ENCODE measurements at places on chromosomes 13 and 19.

DNA sequence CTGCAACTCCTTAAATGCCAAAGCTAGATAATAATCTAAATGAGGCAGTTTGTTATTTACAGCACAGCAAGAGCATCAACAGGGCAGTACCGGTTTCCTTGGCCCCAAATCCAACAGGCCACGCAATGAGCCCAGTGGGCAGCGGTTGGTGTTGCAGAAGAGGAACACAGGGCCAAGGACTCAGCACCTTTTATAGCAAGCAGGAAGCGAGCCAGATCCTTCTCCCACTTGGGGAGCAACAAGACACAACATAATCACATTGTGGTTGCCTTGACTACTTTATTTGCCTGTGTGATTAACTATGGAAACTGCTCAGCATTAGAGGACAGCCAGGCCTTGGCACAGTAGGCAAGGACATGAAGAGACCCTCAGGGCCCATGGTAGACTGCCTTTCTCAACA lies 67.1 kb upstream of the HTR2A start:
- DNase-seq: no peak

DNA sequence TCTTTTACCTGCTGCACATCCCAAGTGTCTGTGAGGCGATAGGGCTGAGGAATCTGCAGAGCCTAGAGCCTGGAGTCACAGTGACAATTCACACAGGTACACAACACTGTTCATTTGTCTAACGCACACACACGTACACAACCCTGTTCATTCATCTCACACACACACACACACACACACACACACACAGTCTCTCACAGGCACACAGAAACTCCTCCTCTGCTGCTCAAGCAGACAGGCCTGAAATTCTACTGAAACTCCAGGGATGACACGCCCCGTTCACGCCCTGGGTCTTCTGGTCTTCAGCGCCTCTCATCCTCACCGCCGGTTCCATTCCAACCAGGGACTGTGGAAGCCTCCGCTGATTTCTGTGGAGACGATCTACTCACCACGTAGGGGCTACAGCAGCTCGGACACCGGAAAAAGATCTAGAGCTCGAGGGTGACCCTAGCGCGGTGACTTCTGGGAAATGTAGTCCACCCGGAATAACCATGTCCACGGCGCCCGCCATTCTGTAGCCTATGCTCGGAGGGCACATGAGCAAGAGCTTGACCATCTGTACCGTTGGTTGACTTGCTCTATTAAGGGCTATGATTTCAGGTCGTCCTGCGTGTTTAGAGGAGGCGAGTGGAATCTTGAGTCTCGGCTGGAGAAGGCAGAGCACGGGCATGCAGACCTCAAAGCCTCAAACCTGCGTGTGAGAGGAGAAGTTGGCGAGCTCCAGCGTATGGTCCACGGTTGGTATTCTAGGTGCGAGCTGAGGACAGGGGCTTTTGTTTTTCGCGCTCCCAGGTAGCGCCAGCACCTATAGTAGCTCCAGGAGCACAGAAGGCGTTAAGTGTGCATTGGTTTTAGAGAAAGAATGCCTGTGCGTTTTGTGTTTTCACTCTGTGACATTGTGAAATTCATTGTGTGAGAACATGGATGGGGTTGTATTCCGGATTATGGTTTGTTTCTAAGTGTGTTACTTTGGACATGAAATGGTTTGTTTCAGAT lies 33.4 kb downstream of the ZNF45 start:
- peak; percentile 87 for DNase-seq

GRCh38 chr13:48994706-48995105 lies 19.0 kb downstream of the FNDC3A start:
- no peak for DNase-seq

- DNase-seq: no peak
Measured at GRCh38 chr13:60001889-60002288, 161.8 kb downstream of the DIAPH3 start.

- no peak for DNase-seq
Measured at GRCh38 chr13:98988780-98989179, 10.9 kb upstream of the DOCK9 start.

DNA sequence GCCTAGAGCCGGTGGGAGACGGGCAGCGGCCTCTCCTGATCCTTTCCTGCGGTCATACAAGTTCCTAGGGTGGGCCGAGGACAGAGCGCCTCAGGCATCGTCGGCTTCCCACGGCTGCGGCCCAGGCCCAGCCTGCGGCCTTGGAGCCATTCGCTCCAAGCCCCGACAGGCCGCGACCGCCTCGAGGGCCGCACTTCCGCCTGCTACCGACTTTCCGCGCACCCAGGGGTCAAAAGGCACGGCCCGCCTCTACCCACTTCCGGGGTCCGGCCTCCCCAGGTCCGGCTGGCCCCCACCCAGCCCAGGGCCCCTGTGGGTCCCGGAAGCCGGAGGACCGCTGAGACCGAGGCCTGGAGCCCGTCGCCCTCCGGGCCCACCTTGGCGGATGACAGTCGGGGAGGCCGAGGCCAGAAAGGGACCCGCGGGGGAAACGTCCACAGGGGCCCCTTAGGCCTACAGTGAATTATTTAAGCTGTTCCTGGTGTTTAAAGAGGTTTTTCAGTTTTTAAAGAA lies 16.2 kb downstream of the ZIC2 start:
- no peak for DNase-seq

DNA sequence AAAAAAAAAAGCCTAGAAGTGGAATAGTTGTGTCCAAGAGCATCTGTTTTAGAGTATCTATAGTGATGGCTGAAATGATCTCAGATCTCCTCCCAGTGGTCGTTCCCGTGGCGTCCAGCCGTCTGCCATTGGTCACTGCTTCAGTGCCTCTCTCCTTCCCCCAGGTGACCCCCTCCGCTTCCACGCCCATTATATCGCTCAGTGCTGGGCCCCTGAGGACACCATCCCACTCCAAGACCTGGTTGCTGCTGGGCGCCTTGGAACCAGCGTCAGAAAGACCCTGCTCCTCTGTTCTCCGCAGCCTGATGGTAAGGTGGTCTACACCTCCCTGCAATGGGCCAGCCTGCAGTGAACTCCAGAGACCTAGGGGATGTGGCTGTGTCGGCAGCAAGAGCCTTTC lies 1.9 kb downstream of the TSEN34 start:
- DNase-seq: no peak

GRCh38 chr19:1079566-1080111 lies 12.7 kb downstream of the ARHGAP45 start:
- no peak for DNase-seq

DNA sequence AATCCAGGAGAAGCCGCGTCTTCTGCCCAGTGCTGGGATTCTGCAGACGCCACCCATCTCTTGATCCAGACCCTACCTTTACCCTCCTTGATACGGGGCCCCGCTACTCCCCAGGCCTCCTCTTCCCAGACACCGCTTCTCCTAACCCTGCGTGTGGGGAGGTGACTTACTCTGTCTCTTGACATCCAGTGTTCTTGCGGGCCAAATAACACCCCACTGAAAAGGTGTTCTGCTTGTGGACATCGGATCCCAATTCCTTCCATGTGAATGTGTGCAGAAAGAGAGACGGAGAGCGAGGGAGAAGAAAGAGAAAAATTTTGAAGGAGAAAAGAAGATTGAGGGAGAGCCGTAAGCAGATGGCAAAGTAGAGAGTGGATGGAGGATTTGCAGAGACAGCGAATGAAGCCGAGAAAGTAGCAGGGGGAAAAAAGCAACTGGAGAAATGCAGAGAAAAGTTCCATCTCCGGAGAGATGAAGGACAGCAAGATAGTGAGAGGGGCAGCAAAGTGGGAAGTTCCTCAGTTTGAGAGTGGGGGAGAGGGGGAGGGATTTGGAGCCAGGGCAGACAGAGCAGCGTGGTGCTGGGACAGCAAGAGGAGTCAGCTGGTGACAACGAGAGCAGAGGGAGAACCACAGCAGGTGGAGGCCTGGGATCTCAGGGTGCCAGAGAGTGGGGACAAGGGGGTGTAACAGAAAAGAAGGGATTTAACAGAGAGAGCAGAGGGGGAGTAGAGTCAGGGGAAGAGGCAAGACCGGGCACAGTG lies 814 bp downstream of the ZNF480 start:
- DNase-seq: no peak

DNA sequence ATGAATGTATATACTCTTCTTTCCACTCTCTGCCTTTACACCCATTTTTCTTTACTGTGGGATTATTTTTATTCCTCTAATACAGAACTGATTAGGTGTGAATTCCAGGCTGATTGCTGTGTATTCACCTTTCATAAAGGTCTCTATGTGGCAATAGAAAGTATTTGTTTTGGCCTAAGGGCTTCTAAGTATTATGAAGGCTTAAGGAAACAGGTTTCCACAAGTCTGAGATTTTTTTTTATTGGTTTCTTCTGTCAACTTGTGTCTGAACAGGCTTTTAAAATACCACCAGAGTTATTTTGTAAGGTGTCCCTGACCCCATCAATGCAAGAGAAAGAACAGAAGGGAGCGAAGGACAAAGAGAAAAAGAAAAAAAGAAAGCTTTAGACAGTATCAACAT lies 1102.0 kb upstream of the SPRY2 start:
- DNase-seq: no peak

GRCh38 chr13:75468098-75468497 lies 13.9 kb downstream of the TBC1D4 start:
- no peak for DNase-seq

- no peak for DNase-seq
Measured at GRCh38 chr13:25165663-25166062, 6.4 kb downstream of the AMER2 start.

GRCh38 chr13:73754241-73754640 lies 380.0 kb downstream of the KLF12 start:
- no peak for DNase-seq

DNA sequence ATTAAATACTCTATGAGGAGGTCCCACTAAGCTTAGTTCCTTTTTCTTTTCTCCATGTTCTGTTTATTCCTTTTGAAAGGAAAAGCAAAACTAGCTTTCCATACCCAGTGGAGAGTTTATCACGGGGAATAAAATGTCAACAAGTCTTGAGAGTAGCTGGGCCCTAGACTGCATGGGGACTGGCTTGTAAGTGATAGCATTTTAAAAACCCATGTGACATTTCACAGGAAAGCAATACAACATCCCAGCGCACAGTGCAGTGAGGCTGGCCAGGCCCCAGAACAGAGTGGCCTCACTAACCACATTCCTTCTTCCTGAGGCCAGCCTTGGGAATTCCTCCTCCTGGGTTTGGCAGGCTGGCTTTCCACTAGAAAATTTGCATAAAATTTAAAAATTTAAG lies 149.8 kb downstream of the DLEU7 start:
- no peak for DNase-seq

DNA sequence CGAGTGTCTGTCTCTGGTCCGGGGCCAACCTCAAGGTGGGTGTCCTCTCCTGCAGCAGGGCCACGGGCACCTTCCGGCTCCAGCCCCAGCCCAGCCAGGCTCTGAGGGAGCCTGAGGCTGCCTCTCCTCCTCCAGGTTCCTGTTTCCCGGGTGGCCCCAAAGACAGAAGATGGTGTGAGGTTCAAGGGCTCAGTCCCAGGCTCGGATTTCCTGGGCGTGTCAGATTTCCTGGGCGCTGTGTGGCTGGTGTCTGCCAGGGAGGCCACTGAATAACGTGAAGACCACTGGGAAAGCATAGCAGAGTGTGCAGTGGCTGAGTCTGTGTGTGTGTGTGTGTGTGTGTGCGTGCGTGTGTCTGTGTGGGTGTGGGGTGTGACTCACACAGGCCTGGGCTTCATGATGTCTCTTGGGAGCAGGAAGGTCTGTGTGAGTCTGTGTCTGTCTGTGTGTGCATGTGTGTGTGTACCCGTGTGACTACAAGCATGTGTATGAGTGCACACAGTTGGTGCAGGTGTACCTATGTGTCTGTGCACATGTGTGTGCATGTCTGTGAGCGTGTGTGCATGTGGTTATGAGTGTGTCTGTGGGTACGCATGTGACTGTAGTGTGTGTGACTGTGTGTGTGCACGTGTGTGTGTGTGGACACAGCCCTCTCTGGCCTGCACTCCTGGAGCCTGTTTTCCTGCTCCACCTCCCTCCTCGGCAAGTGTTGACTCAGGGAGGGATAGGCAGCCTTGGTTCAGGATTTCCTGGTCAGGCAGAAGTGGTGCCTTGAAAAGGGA lies 28.3 kb downstream of the CEBPA start:
- no peak for DNase-seq

DNA sequence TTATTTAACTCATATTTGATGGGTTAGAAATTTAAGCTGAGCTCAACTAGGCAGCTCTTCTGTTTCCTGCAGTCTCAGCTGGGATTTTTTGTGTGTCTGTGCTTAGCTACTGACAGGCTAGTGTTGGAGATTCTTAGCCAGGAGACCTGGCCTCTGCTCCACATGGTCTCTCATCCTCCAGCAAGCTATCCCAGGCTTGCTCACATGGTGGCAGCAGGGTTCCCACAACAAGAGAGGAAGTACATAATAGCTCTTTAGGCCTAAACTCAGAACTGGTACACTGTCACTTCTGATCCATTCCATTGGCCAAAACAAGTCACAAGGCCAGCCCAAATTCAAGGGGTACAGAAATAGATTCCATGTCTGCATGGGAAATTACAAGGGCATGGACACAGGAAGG lies 406.2 kb downstream of the SUCLA2 start:
- DNase-seq: no peak

GRCh38 chr13:69458013-69458412 lies 649.6 kb upstream of the ATXN8OS start:
- no peak for DNase-seq

GRCh38 chr19:4534836-4535658 lies at the start of gene PLIN5:
PLIN5 (minus strand) TSS chr19:4535224; CDS start chr19:4534074, 1,150 bp downstream.
- DNase-seq: peak; percentile 95

DNA sequence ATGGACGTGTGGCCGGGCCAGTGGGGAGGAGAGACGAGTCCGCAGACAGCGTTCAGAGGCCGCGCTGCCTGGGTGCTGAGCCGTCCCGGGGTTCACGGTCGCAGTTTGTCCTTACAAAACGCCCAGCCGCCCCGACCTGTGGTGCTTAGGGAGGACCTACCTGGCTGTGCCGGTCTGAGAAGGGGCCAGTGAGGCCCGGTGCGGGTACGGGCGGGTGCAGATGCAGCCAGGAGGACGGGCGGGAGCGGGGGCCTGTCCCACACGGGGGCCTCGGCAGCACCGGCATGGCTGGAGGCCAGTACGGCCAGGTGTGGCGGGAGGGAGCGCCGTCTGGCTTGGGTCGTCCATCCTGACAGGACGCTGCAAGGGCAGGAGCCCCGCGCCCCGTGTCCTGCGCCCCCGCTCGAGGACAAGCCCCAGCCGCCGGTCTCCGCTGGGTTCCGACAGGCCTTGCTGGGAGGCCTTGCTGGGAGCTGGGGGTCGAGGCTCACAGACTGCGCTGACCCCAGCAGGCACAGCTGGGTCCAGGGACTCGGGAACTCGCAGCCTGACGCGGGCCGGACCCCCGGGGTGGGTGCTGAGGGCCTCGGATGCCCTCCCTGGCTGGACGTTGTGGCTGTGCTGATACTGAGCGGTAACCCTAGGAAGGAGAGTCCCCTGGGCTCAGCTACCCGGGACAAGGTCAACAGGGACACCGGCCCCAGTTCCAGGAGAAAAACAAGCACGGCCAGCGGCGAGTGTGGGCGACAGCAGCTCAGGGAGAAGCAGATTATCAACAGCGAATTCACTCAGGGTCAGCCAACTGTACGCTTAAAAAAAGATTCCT lies 5.3 kb upstream of the PROZ start:
- DNase-seq: peak; percentile 79

- no peak for DNase-seq
Measured at GRCh38 chr19:51788029-51788428, 6.9 kb upstream of the FPR3 start.

DNA sequence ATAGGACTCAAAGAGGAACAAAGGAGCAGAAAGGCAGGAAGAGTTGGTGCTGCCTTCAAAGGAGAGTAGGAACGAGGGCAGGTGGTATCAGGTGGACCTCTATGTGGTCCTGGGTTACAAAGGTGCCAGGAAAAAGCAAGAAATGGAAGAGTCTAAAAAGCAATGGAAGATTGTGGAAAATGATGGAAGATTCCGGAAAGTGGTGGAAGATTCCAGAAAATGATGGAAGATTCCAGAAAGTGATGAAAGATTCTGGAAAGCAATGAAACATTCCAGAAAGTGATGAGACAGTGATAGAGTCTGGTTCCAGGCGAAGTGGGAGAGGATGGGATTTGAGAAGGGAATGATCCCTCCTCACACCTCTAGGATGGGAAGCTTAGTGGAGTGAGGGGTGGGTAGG lies 55.3 kb downstream of the ZNF557 start:
- DNase-seq: no peak

Measured in ecto neural progenitor cell (in vitro differentiated cells).